ENCODE measurements at places on chromosomes 2 and 18. TPM values are rescaled to one million over a fixed set of nuclear protein-coding genes. Genes with fewer than 3 reads are reported as not detected.

The SYT4 gene
- not detected for total RNA-seq

The EFR3B gene
- total RNA-seq, result 3.0 TPM

The MAL gene
- not detected for total RNA-seq

The LRPPRC gene
- total RNA-seq, result 34.6 TPM

The ZNF142 gene
- 5.7 TPM for total RNA-seq

The UGGT1 gene
- total RNA-seq, result 54.2 TPM

The COLEC12 gene
- total RNA-seq, result 49.6 TPM

The RND3 gene
- 287 TPM for total RNA-seq

The SERPINB2 gene
- not detected for total RNA-seq

The SLC20A1 gene
- total RNA-seq, result 27.4 TPM

The AAMP gene
- total RNA-seq, result 137 TPM

The ABCB11 gene
- not detected for total RNA-seq

The PIKFYVE gene
- total RNA-seq, result 19.0 TPM

The KCNE4 gene
- 0.38 TPM for total RNA-seq

The TRIM43 gene
- total RNA-seq, result not detected

The C18orf54 gene
- total RNA-seq, result 0.70 TPM

The APCDD1 gene
- 0.15 TPM for total RNA-seq

The SETBP1 gene
- 3.3 TPM for total RNA-seq

The ALK gene
- total RNA-seq, result under 0.01 TPM

The KCNG2 gene
- 0.12 TPM for total RNA-seq

The GALR1 gene
- total RNA-seq, result under 0.01 TPM

The REG1B gene
- total RNA-seq, result not detected

The TRABD2A gene
- 8.9 TPM for total RNA-seq

The GALNT13 gene
- total RNA-seq, result 0.45 TPM

The GCG gene
- total RNA-seq, result not detected

The LAMA3 gene
- total RNA-seq, result 0.60 TPM

The EGR4 gene
- not detected for total RNA-seq

The KIF1A gene
- not detected for total RNA-seq

The UGT1A8 gene
- total RNA-seq, result 0.08 TPM

The SIX2 gene
- total RNA-seq, result 0.47 TPM

The FHL2 gene
- total RNA-seq, result 119 TPM

The RGPD3 gene
- under 0.01 TPM for total RNA-seq

The FSHR gene
- total RNA-seq, result not detected

The SGO2 gene
- 2.6 TPM for total RNA-seq

The REEP1 gene
- total RNA-seq, result not detected

The POTEI gene
- not detected for total RNA-seq

The KLHL30 gene
- total RNA-seq, result 0.59 TPM

The TEX51 gene
- total RNA-seq, result not detected

The ATP6V1B1 gene
- total RNA-seq, result 0.94 TPM

The EVX2 gene
- total RNA-seq, result not detected

The CHRNG gene
- total RNA-seq, result not detected

The REG3A gene
- not detected for total RNA-seq

The GDF7 gene
- total RNA-seq, result under 0.01 TPM

The CYP26B1 gene
- total RNA-seq, result 2.9 TPM

The MTLN gene
- 78.8 TPM for total RNA-seq

The HOXD1 gene
- not detected for total RNA-seq

The ACADL gene
- 0.83 TPM for total RNA-seq

The SGPP2 gene
- total RNA-seq, result not detected

The IL1B gene
- total RNA-seq, result 0.82 TPM

The TRIM54 gene
- not detected for total RNA-seq

The TUBA4B gene
- not detected for total RNA-seq
